ENCODE measurements at places on chromosomes 1 and 21. TPM values are rescaled to one million over a fixed set of nuclear protein-coding genes. Genes with fewer than 3 reads are reported as not detected.

DNA sequence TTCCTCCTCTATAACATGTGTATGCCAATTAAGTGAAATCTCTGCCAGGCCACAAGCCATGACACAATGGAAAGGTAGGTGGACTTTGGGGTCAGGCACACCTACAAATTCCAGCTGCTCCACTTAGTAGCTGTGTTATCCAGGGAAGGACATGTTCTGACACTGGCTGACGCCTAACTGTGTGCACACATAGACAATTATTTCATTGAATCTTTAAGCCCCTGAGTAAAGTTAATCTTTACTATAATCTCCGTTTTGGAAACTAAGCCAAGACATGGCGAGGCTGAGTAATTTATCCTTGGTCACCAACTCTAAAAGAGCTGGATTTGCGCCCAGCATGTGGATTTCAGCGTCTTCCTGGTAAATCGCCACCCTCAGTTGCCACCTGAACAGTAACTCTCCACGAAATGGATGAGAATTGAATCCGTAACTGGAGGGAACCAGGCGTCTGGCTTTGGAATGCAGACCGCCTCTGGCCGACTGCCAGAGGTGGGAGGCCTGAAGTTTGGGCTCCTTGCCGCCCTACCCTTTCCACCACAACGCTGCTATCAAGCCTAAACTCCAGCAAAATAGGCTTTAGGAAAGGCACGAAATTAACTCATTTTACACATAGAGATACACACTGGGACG, 888 bp upstream of the SNRPE start:
- no peak for DNase-seq

DNA sequence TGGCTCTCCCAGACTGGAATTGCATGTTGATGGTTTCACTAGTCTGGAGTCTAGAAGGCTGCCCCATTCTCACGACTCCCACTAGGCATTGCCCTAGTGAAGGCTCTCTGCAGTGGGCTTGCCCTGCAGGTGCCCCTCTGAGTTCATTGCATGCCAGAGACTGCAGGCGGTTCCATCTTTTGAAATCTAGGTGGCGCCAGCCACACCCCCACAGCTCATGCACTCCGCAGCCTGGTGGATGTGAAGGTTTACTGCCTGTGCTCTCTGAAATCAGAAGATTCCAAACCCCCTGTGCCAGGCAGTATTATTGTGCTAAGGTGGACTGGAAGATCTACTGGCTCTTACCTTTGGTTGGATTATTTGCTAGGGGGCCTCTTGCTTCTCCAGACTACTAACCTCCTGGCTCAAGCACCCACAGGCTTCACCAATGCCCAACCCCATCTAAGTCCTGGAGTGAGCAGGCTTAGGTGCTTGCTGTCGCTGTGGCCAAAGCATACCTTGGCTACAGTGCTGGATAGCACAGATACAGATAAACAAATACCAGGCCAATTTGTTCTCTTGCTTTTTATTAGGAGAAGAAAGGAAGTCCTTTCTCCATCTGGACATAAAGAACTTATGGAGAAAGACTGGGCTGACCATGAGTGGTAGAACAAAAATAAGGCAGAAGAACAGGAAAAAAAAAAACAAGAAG, 83.5 kb upstream of the SIM2 start:
- no peak for DNase-seq

- DNase-seq = no peak
Observed at GRCh38 chr1:209134001-209134400, 449.5 kb upstream of the CAMK1G start.

- DNase-seq = no peak
Observed at GRCh38 chr1:224430511-224431113, 4.0 kb downstream of the WDR26 start.

DNA sequence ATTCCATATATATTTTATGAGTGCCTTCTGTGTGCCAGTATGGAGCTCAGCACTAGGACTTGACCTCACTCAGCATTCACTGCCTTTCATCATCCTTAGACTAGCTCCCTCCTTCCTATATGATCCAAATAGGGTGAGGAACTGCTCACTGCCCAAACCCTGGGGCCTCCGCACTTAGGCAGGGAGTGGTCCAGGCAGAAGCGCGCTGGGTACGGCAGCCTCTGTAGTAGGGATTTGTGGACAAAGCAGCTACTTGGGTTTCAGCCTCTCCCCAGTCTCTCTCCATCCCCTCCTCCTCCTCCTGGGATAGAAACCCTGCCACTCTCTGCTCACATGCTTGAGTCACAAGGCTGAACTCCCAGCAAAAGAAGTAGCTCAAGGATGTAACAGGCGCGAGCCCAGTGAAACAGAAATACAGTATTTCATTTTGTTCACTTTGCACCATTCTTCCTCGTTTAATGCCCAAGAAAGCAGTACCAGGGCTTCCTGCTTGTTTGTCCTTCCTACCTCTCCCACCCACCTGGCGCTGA, 32.9 kb downstream of the PLEKHA6 start:
- no peak for DNase-seq

DNA sequence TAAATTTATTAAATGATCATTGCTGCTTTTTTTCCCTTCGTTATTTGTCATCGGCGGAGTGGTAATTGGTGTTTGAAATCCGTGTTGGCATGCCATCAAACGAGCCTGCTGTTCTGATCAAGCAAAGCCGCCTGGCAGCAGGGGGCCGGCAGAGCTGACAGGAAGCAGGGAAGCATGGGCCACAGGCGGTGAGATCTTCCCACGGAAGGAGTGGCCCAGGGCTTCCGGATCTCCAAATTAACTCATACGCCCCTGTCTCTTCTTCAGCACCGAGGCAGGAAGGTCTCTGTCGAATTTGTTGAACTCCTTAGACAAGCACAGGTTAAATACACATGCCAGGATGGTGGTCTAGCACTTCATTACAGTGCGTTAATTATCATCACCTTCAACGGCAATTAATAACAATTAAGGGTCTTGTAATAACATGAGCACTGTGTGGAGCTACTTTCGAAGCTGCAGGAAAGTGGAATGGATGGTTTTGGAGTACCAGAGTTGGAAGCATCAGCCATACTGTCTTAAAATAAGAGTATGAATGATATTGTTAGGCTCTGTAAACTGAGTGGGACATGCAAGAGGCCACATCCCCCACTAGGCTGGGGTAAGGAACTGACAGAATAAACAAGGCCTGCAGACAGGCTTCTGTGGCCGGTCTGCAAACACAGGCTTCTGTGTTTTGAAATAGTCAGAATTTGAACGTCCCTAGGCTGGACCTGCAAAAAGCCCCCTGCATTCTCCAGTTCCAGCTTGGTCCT, 199.4 kb upstream of the DAB1 start:
- DNase-seq = no peak

- DNase-seq = no peak
Observed at GRCh38 chr1:217164403-217164802, 441.2 kb upstream of the ESRRG start.

- DNase-seq = no peak
Observed at GRCh38 chr1:181152892-181153633, 64.6 kb downstream of the IER5 start.

- DNase-seq = no peak
Observed at GRCh38 chr1:11569551-11569950, 84.7 kb downstream of the FBXO2 start.

DNA sequence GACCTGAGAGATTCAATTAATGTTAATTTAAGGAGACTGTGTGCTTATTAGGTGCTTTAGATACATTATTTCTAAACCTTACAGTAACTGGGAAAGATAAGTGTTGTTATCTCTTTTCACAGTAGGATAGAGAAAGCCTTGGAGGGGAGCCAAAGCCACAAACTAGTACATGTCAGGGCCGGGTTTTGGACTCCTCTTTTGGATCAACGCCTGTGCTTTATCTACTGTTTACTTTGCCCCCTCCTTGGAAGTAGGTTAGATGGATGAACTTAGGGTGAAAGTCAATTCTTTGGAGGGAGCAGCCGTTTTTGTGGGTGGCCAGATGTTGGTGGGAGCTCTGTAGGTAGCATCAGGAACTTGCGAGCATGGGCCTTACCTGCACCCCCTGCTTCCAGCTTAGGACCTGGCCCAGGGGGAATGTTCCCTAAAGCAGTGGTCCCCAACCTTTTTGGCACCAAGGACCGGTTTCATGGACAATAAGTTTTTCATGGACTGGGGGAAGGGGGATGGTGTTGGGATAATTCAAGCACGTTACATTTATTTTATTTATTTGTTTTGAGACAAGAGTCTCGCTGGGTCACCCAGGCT, 1.7 kb downstream of the HHAT start:
- DNase-seq = no peak

- no peak for DNase-seq
Observed at GRCh38 chr21:23578027-23578426, 2029.3 kb downstream of the MRPL39 start.

ZNF687 gene
- total RNA-seq = 23.0 TPM

NHLH2 gene
- not detected for total RNA-seq

S100A14 gene
- not detected for total RNA-seq

RABGGTB gene
- 205 TPM for total RNA-seq

HMGCS2 gene
- not detected for total RNA-seq

CELA2A gene
- total RNA-seq = not detected

EPB41 gene
- 18.9 TPM for total RNA-seq
